ENCODE measurements at places on chromosomes 13 and 19.

DNA sequence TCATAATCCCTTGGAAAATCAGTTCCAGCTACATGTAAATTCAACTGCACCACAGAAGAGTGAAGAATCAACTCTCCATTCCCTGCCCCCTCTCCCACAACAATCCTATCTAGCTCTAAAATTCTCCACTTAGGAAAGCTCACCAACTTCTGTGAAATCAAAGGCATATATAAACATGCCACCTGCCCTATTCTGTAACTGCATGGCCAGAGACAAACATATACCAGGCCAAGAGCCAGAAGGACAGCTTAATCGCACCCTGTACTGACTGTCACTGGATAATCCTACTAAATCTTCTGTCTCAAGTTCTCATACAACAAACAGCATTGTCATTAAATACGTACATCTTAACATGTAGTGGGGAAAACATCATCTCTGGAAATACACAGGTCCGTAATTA is 58.2 kb upstream of the EEF1AKMT1 start:
- no peak for DNase-seq

- no peak for DNase-seq
Measured at GRCh38 chr19:679418-680286, 3.5 kb downstream of the FSTL3 start.

DNA sequence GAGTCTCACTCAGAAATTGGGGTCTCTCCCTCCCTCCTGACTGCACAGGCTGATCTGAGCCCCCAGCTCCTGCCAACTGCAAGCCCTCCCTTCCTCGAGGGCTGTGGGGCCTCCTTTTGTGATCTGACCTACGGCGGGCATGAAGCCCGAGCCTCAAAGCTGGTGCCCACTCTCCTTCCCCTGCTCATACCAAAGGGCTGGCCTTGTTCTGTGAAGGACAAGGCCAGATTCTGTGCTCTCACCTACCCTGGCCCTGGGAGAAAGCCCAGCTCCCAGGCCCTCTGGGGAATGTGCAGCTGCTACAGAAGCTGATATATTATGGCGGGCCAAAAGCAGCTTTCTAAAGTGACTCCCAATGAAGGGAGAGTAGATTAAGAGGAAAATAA is 9.0 kb upstream of the ECH1 start:
- no peak for DNase-seq

DNA sequence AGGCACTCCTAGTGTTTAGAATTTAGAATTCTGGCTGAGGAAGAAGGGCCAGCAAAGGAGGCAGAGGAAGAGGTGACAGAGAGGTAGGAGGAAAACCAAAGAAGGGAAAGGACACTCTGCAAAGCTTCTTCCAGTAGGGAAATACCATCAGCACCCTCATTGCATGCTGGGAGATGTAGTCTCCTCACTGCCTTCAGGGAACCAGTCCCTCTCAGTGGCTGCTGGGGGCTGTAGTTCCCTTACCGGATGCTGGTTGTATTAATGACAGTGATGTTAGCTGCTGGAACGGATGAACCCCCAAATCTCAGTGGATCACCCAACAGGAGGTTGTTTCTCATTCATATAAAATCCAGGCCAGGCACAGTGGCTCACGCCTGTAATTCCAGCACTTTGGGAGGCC is 10.1 kb downstream of the GRIN2D start:
- DNase-seq: no peak

- DNase-seq: no peak
Measured at GRCh38 chr19:56504581-56504980, 3.1 kb upstream of the ZNF471 start.

DNA sequence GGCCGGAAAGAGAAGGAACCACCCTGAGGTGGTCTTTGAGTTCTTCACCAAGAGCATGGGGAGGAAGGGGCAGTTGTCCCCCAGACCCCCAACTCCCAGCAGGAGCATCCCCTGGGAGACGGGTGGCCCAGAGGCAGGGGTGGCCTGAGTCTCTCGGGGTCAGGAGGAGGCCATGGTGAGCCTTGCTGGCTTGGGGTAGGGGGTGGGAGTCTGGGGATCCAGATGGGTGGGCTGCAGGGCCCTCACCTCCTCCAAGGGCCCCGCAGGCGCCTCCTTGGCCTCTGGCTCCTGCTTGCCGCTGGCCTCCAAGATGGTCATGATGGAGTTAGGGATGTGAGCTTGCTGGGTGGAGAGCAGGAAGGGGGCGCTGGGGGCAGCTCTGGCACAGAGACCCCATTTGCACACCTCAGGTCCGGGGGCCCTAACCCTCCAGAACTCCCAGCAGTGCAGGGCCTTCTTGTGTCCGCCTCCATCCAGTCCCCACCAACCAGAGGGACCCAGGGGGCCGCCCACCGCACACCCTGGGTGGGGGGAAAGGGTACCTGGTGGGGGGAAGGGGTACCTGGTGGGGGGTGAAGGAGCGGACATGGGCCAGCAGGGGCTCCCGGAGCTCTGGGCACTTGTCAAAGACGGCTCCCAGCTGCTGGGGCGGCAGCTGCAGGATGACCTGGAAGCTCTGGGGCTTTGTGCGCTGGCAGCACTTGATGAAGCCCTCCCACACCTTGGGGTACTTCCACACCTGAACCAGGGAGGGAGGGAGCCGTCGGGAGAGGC is 1.3 kb upstream of the RSPH6A start:
- no peak for DNase-seq

- DNase-seq: no peak
Measured at GRCh38 chr19:46967578-46968032, 52.0 kb upstream of the NPAS1 start.

DNA sequence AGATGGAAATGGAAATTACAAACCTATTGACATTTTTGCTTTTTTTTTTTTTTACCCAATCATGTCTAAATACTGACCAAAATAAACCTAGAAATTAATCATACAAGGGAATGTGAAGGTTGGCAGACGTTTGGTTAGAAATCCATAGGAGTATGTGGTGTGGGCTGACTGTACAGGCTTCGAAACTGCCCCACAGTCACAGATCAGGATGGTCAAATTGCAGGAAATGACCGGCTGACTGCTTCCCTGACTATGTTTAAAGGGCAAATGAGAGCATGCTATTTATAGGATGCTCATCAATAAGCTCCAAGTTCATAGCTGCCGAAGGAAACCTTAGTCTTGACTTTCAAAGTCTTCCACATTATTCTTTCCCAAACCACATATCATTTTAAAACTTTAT is 118.4 kb downstream of the COG6 start:
- no peak for DNase-seq

GRCh38 chr19:40521276-40521675 is 54.5 kb downstream of the SPTBN4 start:
- no peak for DNase-seq

DNA sequence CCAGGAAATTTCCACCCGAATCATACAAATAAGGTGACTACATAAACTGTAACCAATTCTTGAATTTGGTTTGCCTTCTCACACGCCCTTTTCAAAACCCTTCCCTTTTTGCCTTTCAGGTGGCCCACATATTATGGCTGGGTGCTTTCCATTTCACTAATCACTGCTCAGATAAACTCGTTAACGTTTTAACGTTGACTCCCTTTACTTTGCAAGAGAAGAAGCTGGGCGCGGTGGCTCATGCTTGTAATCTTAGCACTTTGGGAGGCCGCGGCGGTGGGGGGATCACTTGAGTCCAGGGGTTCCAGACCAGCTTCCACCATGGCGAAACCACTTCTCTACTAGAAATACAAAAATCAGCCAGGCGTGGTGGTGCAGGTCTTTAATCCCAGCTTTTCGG is 19.8 kb upstream of the ZNF91 start:
- DNase-seq: no peak
